ENCODE measurements at places on chromosomes 6 and 20.

GRCh38 chr6:105458551-105458950, 55.7 kb upstream of the PREP start:
- DNase-seq = no peak

DNA sequence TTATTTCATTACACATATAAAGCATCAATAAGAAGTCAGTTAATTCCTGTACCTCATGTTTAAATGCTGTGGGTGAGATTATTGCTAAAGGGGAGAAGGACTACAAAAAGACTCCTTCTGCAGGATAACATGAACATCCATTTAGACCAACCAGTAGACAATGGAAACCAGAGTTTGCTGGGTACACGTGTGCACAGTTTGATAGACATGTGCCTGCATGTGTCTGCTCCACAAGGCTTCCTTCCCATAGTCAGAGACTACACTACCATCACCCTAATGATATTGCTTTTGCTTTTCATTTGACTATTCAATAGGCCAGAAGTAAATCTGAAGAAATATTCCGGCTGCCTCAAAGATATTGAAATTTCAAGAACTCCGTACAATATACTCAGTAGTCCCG, 231.6 kb downstream of the ARHGAP18 start:
- DNase-seq = no peak

GRCh38 chr6:106177786-106178185, 91.7 kb downstream of the PRDM1 start:
- DNase-seq = no peak

DNA sequence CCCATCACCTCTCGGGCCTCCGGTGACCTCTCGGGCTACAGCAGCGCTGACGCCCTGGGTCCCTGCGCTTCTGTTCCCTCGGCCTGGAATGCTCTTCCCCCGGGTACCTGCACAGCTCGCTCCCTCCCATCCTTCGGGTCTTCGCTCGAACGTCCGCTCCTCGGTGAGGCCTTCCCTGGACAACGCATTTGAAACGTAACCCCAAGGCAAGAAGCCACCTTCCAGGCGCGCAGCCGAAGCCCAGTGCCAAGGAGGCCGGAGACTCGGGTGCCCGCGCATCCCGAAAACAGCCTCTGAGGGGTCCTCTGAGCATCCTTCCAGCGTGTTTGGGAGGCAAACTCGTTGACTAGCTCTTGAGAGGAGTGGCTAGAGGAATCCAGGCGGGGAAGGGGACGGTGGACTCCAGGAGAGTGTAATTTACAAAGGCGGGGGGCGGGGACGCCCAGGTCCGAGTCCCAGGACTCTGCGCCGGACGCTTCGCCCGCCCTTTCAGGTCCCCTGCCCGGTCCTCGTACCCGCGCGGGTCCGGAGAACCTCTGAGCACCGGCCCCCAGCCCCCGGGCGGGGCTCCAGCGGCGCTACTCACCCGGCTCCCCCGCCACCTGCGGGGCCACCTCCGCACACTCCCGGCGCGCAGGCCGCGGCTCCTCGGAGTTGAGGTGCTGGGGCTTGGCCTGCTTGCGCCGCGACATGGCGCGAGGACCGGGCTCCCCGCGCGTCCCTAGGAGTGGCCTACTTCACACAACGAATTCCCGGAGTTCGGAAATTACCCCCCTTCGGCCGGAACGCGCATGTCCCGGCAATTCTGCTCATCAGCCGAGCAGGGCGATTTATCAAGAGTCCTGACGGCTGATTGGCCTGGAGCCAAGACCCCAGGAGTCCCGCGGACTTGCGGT, 86.8 kb downstream of the ZFP64 start:
- DNase-seq = no peak

DNA sequence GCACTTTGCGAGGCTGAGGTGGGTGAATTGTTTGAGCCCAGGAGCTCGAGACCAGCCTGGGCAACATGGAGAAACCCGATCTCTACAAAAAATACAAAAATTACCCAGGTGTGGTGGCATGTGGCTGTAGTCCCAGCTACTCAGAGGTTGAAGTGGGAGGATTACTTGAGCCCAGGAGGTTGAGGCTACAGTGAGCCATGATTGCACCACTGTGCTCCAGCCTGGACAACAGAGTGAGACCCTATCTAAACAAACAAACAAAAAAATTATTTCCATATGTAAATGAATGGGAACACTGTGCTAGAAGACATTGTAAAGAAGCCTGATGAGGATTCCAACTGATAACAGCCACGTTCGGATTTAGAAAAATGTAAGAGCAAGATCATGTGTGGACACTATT, 154.2 kb downstream of the ZFP64 start:
- no peak for DNase-seq
